ENCODE measurements at places on chromosomes 16 and 17. TPM values are rescaled to one million over a fixed set of nuclear protein-coding genes. Genes with fewer than 3 reads are reported as not detected.

- ATAC-seq: no peak
These were observed 12.5 kb downstream of the RARA start for GRCh38 chr17:40321524-40321929.

PIMREG gene
- 7.4 TPM for total RNA-seq

DNA sequence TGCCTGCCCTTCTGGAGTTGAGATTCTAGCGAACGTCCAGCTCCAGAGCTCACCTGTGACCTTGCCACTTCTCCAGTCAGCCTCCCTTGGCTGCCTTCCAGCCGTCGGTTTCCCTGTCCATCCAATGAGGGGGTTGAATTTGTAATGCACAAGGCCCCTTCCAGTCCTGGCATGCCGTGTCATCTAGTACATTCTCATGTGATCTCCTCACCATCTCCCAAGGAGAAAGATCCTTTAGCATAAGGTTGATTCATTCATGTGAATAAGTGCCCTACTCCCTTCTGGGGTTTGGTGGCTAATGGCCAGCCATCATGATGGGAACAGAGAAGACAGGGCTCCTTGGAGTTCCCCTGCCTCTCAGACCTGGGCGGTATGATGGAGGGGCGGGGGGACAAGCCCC, 18.9 kb upstream of the ABCC3 start:
- ATAC-seq: no peak

CD79B gene
- total RNA-seq: 41.4 TPM

DNA sequence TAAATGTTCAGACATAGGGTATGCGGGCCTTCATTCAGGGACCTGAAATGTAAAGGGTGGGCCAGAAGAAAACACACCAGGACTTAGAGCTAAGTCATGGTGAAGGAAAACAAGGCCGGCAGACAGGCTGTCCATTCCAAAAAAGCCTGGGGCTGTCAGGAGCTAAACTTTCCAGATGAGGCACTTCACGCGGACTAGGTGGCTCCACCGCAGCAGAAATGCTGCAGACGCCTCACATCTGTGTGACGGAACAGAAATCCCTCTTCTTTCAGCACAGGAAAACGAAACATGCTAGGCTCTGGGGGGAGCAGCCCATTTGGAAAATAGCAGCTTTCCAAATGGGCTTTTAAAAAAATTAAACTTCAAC, 88.7 kb downstream of the HS3ST3A1 start:
- ATAC-seq: no peak

NEUROD2 gene
- not detected for total RNA-seq

MYOCD gene
- not detected for total RNA-seq

DNA sequence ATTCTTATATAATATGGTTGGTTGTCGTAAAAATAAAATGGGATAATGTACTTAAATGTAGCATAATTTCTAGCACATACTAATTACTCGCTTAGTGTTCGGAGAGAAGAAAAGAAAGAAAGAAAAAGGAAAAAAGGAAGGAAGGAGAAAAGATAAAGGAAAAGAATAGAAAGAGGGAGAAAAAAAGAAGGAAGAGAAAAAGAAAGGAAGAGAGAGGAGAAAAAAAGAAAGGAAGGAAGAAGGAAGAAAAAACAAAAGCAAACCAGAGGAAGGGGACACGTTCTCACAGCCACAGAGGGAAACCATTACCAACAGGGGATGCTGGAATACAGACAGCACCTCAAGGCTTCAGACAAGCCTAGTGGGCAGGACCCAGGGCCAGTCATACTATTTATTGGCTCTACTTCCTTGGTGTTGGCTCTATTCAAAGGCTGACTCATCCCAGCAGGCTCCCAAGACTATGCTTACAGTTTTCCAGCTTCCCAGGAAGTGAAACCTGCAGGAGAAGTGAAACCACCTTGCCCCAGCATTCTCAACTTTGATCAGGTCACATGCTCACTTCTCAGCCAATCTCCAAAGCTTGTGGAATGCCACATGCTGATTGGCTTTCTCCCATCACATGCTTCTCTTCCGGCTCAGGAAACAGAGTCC, 273.5 kb upstream of the IRX5 start:
- ATAC-seq: no peak

- ATAC-seq: no peak
These were observed 8.7 kb downstream of the PPM1E start for GRCh38 chr17:58764373-58764772.

GRCh38 chr17:66684731-66685130, 150.2 kb upstream of the CACNG5 start:
- ATAC-seq: no peak

GRCh38 chr17:40827746-40828453, 5.5 kb upstream of the KRT10 start:
- peak; percentile 91 for ATAC-seq

GRCh38 chr16:4866586-4866985, 19.3 kb downstream of the UBN1 start:
- ATAC-seq: no peak

POLR3E gene
- 48.9 TPM for total RNA-seq

ZNF750 gene
- total RNA-seq: not detected

ALDH3A1 gene
- not detected for total RNA-seq

GRCh38 chr17:34370997-34371395, 8.0 kb upstream of the CCL1 start:
- ATAC-seq: peak; percentile 59

DNA sequence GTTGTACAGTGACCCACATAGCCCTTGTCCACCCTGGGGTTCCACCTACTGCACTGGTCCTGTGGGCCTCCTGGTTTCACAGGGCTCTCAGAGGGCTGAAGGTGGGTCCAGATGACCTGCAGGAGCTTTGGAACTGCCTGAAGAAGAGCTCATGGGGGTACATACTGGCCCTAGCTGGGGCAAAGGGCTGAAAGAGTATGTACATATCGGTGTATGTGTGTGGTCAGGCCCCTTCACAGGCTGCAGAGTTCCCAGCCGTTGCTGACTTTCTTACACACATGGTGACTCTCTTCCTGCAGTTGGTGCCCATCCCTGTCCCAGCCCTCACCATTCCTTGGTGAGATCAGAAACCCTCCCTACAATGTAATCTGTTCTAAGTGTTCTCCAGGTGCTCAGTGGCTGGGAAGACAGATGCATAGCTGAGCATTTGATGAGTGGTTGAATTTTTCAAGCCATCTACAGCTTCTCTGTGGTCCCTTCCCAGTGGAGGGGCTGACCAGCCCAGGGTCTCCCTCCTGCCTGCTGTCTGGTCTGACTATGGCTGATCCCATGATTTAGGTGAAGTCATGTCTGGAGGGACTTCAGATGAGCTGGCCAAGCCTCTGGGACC, 2.4 kb upstream of the NFATC3 start:
- no peak for ATAC-seq

DNA sequence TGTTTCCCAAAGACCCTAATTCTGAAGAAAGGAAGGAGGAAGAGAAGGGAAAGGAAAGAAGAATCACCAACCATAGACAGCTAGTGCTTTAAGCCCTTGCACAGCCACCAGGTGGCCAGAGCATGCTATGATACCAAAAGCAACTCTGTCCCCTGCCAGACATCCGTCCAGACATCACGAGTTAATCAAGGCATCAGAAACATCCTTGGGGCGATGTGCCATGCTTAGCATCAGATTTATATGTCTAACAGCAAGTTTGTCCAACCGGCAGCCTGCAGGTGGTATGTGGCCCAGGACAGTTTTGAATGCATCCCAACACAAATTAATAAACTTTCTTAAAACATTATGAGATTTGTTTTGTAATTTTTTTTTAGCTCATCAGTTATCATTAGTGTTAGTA, 2.9 kb upstream of the CRYBA1 start:
- no peak for ATAC-seq

DNA sequence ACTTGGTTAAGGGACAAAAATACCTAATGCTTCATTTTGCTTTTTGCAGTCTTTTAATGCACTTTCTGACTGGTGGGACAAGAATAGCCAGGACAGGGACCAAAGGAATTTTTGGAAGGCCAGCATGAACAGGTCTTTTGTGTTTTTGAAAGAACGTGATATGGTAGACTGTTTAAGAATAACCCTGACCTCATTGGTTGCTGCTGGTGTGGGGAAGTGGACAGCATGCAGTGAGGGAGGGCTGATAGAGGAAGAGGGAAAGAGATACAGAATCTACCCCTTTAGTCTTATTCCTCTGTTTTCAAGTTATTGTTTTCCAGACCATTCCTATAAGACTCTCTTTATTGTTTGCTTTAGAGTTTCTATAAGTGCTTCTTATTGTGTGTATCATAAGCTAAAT, 816.2 kb downstream of the CDH11 start:
- no peak for ATAC-seq

- ATAC-seq: peak; percentile 94
These were observed 47.8 kb downstream of the BMERB1 start for GRCh38 chr16:15482068-15482747.

ABCC11 gene
- total RNA-seq: 0.19 TPM

DNA sequence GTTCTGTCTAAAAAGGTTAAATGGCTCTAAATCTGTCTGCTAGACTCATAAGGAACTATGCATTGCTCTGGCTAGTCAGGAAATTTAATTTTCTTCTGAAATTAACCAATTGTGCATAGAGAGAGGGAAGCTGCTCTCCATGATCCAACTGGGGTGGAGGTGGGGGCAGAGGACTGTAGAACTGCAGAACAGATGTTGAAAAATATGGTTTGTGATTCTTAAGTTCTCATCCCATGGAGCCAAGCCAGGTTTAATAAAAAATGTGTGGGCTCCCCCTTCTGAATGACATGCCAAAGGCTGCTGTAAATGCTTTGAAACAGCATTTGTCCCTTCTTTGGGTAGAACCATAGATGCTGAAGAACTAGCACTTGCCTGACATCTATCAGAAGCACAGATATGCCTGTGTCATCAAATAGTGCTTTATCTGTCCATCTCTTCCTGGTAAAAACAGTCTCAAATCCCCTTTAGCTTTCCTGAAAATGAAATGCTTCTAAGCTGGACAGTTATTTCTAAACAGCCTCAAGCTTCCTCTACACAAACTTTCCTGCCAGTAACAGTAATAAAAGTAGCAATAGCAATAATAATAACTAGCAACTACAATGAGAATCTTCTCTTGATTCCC, 221.4 kb downstream of the CDH8 start:
- ATAC-seq: no peak

- no peak for ATAC-seq
These were observed 169.5 kb downstream of the STX8 start for GRCh38 chr17:9406046-9406606.

DNA sequence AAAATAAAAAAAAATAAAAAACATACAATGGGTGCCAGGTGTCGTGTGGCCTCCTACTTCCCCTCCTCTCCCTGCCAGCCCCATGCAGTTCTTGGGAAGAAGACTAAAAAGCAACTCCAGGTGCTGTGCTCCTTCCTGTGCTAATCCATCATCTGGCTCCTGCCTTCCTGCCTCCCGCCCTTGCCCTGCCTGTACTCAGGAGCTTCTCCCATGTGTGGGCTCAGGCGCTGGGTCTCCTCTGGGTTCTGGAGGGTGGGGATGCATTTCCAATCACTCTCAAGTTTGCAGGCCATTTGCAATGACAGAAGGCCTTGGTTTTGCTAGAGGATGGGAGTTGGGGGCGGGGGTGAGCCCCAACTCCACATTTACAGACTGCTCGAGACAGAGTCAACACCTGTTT, 122.9 kb downstream of the SDK2 start:
- no peak for ATAC-seq

DNA sequence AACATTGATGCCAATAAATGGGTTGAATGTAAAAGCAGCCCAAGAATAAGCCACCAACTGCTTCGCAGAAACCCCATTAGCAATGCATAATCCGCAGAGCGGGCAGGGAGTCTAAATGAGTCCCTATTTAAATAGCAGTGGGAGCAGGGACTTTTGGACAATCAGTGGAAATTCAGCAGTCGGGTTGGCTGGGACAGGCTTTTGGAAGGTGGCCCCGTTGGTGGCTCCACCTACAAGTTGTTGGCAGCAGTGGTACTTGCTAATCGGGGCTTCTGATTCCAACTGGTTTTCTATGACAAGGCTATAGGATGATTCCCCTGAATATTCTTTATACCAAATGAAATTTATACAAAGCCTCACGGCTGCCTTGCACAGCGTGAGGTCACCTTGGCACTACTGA, 86.3 kb downstream of the WDR59 start:
- ATAC-seq: no peak

DNA sequence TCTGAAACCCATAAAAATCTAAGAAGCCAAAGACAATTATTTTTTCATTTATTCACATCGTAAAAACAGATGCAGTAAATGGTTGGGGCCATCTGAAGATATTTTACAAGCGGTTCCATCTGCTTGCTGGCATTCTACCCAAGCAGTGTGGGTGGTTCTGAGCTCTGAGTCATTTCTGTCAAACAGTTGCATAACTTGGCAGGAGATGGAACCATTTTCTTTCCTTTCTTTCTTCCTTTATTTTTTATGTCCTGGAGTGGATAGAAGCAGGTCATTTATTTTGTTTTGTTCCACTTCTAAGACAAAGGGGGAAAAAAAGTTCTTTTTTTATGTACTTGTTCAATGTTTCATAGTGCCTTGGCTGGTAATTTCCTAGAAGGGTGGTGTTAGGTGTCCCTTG, 1151.9 kb upstream of the GOT2 start:
- ATAC-seq: no peak

DNA sequence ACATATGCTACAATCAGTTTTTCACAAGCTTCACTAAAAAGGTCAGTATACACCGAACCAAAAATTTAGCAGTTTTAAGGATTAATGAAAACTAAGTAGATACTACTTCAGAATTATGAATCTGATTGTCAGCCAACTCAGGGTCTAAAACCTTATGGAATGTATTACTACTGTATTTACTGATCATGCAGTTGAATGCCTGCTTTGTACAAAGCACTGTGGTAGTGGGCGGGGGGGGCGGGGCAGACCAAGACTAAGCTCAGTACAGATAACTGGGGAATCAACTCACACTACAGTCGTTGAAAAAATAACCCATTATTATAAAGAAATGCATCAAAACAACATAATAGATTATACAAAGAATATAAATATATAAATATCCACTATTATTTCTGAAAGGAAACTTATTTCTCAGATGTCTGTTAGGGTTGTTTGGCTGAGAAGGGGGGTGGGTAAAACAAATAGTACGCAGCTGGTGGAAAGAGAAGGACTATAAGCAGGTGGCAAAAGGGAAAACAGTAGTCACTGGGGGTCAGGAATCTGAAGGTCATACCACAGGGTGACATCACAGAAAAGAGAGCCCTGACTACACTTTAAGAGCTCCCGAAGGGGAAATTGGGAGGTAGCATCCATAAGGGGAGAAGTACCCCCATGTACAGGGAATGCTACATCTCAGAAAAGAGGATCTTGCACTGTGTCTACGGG, 109.4 kb upstream of the AXIN2 start:
- ATAC-seq: no peak

DNA sequence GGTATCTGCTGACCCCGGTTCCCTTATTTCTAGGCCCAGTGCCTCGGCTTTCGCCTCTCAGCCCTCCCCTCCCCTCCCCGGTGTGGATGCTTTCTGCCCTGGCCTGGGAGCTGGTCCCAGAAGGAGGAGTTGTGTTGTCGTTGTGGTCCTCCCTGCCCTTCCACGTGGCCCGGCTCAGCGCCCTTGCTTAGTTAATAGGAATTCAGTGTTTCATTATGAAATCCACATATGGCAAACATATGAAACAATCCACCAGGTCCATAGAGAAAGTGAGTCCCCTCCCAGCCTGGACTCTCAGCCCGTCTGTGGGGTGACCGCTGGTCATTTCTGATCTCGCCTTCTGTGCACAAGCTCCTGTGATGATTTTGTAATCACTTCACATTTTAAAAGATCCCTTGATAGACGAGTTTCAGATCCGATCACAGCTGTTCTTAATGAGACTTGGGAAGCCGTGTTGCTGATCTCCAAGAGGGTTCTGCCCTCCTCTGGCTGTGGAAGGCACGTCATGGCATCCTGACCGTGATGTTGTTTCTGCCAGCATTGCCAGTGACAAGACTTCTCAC, 112.1 kb downstream of the BANP start:
- no peak for ATAC-seq

KRT222 gene
- not detected for total RNA-seq
